ENCODE measurements at places on chromosomes 4 and X.

- no peak for DNase-seq
Measured at GRCh38 chr4:129254526-129254925, 158.6 kb downstream of the C4orf33 start.

DNA sequence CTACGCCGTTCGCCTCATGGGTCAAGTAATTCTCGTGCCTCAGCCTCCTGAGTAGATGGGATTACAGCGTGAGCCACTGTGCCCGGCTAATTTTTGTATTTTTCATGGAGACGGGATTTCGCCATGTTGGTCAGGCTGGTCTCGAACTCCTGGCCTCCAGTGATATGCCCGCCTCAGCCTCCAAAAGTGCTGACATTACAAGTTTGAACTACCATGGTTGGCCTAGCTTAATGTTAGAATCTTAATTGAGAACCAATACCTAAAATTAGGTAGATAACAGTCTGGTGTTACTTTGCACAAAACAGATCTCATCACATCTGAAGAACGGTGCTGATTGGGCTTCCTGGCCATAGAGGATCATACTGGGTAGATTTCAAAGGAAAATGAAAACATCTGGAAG, 184.9 kb downstream of the VEGFC start:
- no peak for DNase-seq

DNA sequence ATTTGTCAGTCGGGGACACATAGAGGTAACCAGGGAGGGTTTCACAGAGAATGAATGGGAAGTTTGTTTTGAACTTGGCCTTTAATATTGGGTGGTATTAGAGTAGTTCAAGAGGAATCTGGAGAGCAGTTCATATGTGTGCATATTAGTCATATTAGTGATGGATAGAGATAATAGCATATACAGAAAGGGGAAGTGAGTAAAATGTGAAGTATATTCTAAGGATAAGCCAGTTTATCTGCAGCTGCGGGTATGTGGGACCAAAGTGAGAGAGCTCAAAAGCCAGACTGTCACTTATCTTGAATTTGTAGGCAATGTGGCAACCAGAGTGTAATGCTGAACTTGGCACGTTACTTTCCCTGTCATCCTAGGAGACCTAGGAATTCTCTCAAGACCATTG, 169.9 kb downstream of the AFF2 start:
- DNase-seq, result no peak

- no peak for DNase-seq
Measured at GRCh38 chr4:174173360-174173759, 110.1 kb downstream of the FBXO8 start.

GRCh38 chrX:155262970-155263754, 1.1 kb downstream of the RAB39B start:
- DNase-seq, result no peak

DNA sequence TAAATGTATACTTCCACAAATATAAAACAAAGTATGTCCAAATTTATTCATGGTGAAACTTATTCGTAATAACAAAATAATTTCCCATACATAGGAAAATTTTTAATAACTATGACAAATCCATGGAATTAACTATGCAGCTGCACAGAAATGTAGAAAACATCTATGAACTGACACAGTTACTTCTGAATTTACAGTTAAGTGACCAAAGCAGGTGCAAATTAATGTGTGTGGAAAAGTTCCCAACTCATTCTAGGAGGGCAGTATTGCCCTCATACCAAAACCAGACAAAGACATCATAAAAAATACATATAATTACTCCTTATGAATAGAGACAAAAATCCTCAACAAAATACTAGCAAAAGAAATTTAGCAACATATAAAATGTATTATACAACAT, 12.5 kb downstream of the LDOC1 start:
- DNase-seq, result no peak

DNA sequence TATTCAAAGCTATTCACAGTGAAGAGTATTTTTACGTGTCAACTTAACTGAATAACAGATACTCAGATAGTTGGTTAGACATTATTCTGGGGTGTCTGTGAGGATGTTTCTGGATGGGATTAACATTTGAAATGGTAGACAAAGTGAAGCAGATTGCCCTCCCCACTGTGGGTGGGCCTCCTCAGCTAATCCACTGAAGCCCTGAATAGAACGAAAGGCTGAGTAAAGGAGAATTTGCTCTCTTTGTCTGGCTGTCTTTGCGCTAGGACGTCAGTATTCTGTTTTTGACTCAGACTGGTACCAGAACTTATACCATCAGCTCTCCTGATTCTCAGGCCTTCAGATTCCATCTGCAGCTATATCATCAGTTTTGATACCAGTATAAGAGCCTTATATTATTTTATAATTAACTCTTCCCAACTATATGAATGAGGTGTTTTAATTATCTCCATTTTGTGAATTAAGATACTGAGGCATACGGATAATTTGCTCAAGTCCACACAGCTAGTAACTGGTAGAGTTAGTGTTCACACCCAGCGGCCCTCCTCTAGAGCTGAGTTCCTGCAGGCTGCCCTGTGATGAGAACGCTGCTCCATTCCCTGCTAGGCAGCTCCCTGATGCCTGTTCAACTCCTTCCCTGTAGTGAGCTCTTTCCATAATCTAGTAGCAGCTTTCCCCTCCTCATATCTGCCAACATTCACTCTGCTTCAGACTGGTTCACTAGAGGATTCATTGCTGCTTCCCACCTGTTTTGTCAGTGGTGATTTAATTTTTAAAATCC, 87.5 kb downstream of the RBM46 start:
- DNase-seq, result no peak
